ENCODE measurements at places on chromosomes 3 and 15. TPM values are rescaled to one million over a fixed set of nuclear protein-coding genes. Genes with fewer than 3 reads are reported as not detected.

Gene APBA2
- 29.5 TPM for total RNA-seq

Gene COL6A5
- total RNA-seq = 2.0 TPM

Gene ATP13A5
- total RNA-seq = 0.16 TPM

Gene SACM1L
- 48.3 TPM for total RNA-seq

Gene MKRN3
- total RNA-seq = 6.4 TPM

Gene EOMES
- 0.93 TPM for total RNA-seq

Gene MON1A
- total RNA-seq = 16.4 TPM

Gene CFAP100
- total RNA-seq = 56.2 TPM

Gene ARL6
- total RNA-seq = 10.6 TPM

Gene VEPH1
- 3.0 TPM for total RNA-seq

Measured in testis (tissue), 5 donors.